ENCODE measurements at places on chromosomes 3 and 15. TPM values are rescaled to one million over a fixed set of nuclear protein-coding genes. Genes with fewer than 3 reads are reported as not detected.

The SEMA3B gene
- 4.9 TPM for total RNA-seq

The CCR1 gene
- 0.12 TPM for total RNA-seq

The FSD2 gene
- not detected for total RNA-seq

The FBXO22 gene
- 107 TPM for total RNA-seq

The SH3GL3 gene
- total RNA-seq = not detected

The CCDC13 gene
- 0.87 TPM for total RNA-seq

The CCDC191 gene
- 2.2 TPM for total RNA-seq

The STAC gene
- 11.3 TPM for total RNA-seq

The LYZL4 gene
- total RNA-seq = not detected

The MAP1A gene
- 7.7 TPM for total RNA-seq

The RPL35A gene
- total RNA-seq = 1,951 TPM

The NKTR gene
- 18.9 TPM for total RNA-seq

The GOLGA8G gene
- total RNA-seq = not detected

The CYP8B1 gene
- not detected for total RNA-seq

The MESP1 gene
- 3.1 TPM for total RNA-seq

The TRH gene
- not detected for total RNA-seq

The OR5K2 gene
- not detected for total RNA-seq

Data from NCI-H460 (cell line).